ENCODE measurements at places on chromosomes 5 and 9.
A peak's percentile ranks its signal among the peaks of the same experiment; 100 is the strongest.

- DNase-seq: no peak
These were observed 597.9 kb upstream of the TLE4 start for GRCh38 chr9:78973907-78974306.

DNA sequence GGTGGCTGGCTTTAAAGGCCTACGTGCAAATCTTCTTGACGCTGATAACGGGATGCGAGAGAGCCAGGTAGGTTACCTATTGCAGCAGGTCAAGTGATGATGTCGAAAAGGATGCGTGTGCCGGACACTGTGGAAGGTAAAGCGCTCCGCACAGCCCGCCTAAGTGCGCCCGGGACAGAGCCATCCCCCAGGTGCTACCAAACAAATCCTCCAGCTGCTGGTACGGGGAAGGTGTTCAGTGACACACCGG lies 245 bp upstream of the DNAJC25 start:
- DNase-seq: no peak

- no peak for DNase-seq
These were observed 93.9 kb downstream of the MAPKAP1 start for GRCh38 chr9:125613141-125613540.

- DNase-seq: no peak
These were observed 184.6 kb upstream of the MAP1B start for GRCh38 chr5:71922584-71923106.

DNA sequence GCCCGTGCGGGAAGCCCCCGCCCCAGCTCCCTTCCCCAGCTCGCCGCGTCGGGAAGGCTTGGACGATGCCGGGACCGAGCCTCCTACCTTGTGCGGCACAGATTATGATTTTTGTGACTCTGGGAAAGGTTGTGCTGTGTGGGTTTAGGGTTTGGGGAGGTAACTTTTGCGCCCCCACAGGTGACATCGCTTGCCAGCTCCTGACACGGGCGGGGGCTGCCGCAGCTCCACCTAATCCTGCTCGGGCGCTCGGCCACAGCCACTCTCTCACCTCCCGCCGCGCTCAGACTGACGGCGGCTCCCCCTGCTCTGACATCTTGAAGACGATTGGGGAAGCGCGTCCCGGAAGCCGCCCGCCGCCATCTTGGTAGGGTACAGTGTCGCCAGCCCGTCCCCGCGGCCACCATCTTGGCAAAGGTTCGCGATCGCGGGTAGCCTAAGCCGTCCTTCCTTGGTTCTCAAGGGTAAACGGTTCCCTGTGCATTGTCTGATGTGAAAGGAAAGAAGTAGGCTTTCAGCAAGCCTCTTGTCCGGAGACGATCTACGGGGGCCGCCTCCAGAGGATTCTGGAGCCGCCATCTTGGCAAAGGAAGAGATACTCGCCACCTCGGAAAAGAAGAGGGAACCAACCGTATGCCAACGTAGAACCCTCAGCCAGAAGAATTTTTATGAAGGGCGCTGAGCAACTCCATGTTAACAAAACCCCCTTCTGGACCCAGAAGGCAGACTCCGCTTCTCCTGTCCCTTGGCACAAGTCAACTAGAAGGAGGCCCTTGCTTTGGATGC lies 1.8 kb upstream of the NR3C1 start:
- DNase-seq: peak; percentile 93

GRCh38 chr5:169649486-169649885 lies 12.4 kb downstream of the DOCK2 start:
- no peak for DNase-seq

- no peak for DNase-seq
These were observed 658.6 kb downstream of the NR2F1-AS1 start for GRCh38 chr5:92922231-92922967.

DNA sequence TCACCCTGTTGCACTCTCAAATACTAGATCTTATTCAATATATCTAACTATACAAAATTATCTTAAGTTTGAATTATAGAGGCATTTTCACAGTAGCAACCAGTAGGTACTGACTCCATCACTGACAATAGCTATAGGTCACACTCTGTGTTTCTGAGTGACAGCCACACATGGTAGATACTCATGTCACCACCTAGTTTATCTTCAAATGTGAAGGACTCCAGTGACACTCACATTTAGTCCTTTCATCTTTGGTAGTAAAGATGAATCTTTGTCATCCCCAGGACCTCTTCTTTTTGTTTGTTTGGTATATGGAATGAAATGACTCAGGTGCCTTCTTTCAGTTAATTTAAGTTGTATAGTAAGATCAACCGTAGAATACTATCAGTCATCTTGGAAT lies 102.5 kb upstream of the DHFR start:
- no peak for DNase-seq

DNA sequence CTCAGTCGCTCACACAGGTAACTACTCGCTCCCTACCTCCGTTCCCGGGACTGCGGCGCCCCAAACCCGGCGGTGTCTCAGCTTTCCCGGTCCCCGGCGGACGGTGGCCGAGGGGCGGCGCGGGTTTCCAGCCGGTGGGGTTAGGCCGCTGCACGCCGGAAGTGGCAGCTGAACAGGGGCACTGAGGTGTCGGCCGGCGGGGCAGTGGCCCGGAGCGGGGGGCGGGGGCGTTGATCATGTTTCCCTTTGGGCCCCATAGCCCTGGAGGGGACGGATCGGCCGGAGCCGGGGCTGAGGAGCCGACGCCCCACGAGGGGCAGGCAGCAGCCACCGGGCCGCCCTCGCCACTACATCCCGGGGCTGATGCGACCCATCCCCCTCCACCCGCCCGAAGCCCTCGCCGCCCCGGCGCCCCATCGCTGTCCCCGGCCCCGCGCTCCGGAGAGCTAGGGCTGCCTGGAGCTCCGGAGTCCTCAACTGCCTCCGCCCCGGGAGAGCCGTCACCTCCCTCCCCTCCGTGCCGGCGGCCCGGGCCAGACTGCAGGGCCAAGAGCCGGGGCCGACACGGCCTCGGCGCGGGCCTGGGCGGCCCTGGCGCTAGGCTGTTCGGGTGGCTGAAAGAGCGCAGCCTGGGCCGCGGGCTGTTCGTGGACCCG lies at the start of gene DCAF10:
Gene DCAF10, plus strand, starts transcription at position 167 of the 656 bp plus-strand sequence. Its CDS starts 70 bp downstream, at position 237.
- peak; percentile 94 for DNase-seq

DNA sequence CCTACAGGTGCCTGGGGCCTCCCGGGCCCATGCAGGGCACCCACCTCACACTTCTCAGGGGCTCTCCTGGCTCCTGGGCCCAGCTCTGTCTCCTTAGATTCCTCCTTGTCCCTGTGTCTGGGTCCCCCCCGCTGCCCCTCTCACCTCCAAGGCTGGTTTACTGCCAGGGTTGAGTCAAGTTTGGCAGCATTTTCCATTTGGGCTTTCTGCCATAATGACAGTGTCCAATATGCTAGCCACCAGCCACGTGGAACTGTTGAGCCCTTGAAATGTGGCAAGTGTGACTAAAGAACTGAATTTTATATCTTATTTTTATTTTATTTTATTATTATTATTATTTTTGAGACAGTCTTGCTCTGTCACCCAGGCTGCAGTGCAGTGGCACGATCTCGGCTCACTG lies 1.9 kb downstream of the TTC16 start:
- DNase-seq: no peak

DNA sequence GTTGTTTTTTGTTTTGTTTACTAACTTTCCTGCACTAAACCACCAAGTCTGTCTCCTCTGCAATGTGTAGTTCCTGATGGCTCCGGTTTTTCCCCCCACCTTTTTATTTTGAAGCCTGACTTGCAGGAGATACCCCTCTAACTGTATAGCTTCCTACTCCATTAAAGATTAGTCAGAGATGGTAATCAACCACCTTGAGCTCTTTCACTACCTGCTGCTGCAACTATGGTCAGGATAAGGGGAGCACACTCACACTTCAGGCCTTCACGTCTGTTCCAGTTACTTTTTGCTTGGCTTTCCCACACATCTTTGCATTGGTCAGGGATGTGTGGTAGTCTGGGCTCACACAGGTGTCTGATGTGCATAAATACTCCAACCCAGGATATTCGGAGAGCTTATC lies 63.4 kb downstream of the NR6A1 start:
- DNase-seq: no peak

DNA sequence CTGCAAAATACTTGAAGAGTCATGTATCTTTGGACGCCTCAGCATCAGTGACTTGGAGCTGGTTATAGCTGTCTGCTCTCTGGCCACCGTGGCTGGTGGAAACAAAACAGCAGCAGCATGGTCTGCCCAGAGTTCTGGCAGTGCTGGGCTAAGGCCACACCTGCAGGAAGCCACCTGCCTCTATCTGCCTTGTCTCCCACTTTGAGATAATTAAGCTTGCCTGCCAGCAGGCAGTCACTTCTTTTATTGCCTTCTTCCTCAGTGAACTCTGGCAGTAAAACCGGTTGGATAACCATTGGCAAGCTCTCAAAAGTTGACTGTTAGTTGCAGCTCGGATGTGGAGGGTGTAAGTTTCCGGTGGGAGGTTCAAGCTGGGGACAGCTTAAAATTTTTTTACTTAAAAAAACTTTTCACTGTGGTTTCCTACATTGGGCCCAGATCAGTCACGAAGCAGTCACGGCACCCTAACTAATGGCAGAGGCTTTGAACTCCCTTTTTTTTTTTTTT lies 4.9 kb downstream of the SMIM3 start:
- DNase-seq: no peak

DNA sequence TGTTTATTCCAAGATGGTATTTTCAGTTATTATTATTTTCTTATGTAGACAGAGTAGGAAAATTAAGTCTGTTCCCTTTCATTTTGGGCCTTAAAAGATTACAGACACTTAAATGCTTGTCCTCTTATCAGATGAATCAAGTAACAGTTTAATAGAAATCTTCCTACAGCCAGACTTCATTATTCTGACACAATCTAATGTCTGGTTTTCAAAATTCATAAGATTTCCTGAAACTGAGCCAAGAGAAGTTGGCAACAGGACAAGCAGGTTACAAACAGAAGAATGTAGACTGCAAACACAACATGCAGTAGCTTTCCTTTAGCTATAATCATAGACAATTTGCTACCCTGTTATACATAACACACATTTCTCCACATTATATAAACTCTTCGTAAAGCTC lies 130.5 kb downstream of the FBXL17 start:
- no peak for DNase-seq

DNA sequence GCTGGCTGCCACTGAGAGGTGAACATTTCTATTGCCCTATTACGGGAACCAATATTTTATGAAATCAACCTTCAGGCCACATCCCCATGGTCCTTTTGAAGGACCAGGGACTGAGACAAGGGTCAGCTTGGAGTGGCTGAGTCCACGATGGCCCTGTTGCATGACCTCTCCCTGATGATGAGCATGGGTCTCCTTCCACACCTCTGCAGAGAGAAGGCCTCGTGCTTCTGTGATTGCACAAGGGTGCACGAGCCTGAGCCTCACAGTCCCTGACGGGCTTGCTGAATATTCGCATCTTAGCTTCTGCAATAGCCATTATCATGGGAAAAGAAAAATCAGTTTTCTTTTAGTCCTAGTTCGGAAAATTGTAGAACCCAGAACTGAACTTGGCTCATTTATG lies 255.0 kb upstream of the IRX2 start:
- DNase-seq: no peak

GRCh38 chr9:21121595-21122251 lies 19.9 kb downstream of the IFNW1 start:
- no peak for DNase-seq

DNA sequence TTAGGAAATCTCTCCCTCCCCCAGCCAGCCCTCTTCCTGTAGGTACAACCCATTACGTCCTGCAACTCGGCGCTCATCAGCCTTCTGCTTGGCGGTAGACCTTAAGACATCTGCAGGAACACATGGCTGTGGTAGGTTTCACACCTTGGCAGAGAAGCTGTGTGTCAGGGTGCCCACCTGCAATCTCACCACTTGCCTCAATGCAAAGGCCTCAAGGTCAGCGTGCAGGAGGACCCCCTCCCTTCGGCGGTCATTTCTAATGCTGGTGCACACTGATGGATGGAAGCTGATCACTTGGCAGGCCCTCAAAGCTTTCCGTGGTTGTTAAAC lies 67.3 kb downstream of the CRB2 start:
- DNase-seq: no peak

- peak; percentile 55 for DNase-seq
These were observed 101.5 kb downstream of the PLCXD3 start for GRCh38 chr5:41408676-41409443.

DNA sequence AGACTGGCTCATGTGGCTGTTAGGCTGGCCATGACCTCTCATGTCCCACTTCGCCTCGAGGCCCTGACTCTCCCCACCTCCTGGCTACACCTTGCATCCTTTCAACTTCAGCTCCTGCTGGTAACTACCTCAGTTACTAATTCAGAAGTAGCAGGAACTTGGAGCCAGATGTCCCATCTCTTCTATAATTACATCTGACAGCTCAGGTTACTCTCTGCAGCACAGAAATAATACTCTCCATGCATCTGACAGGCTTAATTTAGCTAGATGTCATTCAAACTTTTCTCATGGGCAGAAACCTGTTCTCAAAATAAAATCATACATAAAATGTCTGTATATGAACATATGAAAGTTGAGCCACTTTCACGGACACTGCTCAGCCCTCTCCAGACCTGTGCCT lies 92.2 kb upstream of the IL33 start:
- DNase-seq: no peak

DNA sequence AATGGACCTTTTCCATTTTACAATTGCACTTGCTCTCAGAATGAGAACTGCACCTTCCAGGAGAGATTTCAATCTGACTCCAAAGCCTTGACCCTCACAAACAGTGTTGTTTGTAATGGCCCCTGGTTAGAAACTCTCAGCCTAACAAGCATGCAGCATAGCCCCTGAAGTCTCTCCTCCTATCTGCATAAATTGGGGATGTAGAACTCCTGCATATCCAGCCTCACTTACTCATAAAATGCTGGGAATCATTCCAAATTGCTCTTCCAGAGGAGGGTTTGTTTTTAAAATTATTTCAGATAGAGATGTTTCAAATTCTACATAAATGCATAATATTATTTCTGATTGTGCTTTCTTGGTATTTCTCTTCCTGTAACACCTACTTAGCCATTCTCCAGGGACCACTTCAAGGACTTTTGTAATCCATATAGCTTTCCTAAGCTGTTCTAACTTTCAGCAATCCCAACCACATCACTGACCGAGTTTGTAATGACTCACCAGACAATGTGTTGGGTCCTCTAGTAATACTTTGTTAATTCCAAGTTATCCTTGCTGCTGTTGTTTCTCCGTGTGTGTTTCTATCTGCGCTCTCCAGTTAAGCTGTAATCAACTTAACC lies 143.8 kb upstream of the CCDC152 start:
- no peak for DNase-seq
